ENCODE measurements at places on chromosomes 16 and 17. TPM values are rescaled to one million over a fixed set of nuclear protein-coding genes. Genes with fewer than 3 reads are reported as not detected.

CD300A gene
- 0.48 TPM for total RNA-seq

DNA sequence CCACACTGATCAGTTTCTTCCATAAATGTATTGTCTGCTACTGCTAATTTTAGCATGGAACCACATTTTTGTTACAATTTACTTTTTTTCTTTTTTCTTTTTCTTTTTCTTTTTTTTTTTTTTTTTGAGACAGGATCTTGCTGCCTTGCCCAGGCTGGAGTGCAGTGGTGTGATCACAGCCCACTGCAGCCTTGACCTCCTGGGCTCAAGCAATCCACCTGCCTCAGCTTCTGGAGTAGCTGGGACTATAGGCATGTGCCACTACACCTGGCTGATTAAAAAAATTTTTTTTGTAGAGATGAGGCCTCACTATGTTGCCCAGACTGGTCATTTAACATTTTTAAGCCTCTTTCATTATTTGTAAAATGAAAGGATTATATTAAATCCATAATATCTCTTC, 19.1 kb downstream of the ZPBP2 start:
- no peak for DNase-seq

NOL11 gene
- 90.1 TPM for total RNA-seq

DNA sequence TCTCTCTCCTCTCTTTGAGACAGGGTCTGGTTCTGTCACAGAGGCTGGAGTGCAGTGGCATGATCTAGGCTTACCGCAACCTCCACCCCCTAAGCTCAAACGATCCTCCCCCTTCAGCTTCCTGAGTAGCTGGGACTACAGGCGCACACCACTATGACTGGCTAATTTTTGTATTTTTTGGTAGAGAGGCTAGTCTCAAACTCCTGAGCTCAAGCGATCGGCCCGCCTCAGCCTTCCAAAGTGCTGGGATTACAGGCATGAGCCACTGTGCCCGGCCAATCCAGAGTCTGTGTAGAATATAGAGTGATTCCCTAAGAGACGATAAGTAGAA, 65.8 kb upstream of the RPH3AL start:
- DNase-seq: no peak

LPO gene
- not detected for total RNA-seq

GRCh38 chr17:4394208-4395110, 28.0 kb upstream of the UBE2G1 start:
- DNase-seq: no peak

GRCh38 chr16:19068237-19068815, 912 bp downstream of the COQ7 start:
- DNase-seq: no peak

ASPSCR1 gene
- 65.8 TPM for total RNA-seq

ENO3 gene
- 25.7 TPM for total RNA-seq

KRT40 gene
- total RNA-seq: not detected

DNA sequence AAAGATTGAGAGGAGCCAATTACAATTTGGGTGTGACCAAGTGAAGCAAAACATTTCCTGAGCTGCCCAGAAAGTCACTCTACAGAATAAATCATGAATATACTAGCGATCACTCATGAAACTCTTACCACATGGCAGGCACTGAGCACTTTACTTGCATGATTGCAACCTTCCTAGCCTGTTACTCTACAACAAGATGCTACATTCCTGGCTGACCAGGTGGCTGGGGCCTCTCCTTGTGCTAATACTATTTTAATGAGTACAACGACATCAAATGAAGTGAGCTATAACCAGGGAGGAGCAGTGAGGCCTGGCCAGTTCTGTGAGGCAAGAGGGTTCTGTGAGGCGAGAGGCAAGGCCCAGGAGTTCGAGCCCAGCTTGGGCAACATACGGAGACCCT, 75.2 kb downstream of the CPPED1 start:
- peak; percentile 47 for DNase-seq

DNA sequence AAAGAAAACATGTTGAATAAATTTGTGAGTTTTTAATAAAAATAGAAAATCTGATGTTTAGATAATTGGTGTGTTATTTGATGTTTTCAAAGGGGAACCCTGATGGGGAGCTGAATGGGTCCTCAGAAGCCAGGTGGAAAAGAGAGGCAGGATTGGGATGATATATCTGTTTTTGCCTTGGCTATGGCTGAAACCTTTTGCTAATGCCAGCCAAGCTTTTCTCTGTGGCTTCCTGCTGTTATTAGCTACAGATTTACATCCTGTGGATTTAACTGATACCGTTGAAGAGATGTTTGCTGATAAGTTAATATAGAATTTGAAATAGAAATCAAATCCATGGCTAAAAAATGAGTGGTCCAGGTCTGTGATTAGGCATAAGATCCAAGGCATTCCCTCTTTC, 4.2 kb upstream of the AATF start:
- DNase-seq: peak; percentile 56

DNA sequence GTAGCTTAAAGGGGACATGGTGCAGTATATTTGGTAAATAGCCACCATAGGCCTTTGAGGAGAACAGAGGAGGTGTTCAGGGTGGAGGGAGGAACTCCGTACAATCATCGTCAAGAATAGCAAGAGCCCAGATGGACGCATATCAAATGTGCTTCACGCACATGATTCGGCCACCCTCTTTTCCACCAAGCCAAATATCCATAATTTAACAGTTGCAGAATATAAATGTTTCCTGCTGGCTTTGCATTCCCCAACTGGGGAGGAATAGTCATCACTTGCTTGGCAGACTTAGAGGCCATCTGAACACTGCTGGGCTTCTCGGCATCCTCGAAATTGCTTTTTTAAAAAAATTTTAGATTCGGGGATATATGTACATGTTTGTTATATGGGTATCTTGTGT, 111.9 kb upstream of the ERCC4 start:
- DNase-seq: no peak

All from H7 (cell line).